ENCODE measurements at places on chromosomes 16 and 17.

GRCh38 chr16:9943121-9943520, 239.1 kb downstream of the GRIN2A start:
- DNase-seq = no peak

DNA sequence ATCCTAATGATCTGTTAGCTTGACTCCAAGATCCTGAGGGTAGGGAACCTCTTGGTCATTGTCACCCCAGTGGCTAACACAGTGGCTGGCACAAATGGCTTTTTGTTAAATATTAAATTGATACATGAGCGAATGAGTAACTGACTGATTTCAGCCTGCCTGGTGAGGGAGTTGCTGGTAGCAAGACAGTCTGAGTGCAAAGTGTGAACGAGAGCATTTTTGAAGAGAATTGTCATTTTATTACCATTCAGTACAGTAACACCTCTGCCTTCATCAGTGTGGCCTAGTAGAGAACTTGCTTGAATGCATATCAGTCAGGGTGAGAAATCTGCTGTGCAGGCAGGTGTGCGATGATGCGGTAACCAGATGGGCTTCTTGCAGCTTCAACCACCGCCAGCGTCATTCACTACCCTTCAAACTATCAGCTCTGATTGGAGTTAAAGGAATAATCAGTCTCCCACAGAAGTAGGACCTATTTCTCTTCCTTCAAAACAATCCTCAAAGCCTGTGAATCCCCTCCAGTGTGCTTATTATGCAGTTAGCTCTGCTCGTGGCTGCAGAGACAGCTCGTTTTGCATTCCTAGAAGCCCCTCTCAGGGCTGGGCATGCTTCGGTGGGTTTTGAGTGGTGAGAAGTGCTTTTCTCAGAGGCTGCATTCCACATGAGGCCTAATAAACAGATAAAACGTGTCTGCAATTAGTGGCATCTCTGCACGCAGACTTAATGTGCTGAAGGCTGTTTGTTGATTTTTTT, 29.0 kb downstream of the HEXIM2 start:
- DNase-seq = no peak

GRCh38 chr17:34883106-34884000, 77.9 kb downstream of the CCT6B start:
- DNase-seq = no peak

DNA sequence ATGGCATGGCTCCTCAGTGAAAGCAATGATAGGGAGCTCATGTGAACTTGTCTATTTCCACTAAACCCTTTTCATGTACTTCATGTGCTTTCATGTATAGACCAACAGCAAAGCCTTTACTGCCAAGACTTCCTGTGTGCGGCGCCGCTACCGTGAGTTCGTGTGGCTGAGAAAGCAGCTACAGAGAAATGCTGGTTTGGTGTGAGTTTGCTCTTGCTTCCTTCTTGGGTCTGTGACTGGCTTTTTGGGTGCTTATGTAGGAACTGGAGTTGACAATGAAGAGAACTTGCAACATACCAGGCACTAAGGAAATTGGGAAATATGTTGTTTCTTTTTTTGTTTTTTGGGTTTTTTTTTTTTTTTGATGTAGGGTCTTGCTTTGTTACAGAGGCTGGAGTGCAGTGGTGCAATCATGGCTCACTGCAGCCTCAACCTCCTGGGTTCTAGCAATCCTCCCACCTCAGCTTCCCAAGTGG, 5.7 kb downstream of the SNX11 start:
- DNase-seq = peak; percentile 11

DNA sequence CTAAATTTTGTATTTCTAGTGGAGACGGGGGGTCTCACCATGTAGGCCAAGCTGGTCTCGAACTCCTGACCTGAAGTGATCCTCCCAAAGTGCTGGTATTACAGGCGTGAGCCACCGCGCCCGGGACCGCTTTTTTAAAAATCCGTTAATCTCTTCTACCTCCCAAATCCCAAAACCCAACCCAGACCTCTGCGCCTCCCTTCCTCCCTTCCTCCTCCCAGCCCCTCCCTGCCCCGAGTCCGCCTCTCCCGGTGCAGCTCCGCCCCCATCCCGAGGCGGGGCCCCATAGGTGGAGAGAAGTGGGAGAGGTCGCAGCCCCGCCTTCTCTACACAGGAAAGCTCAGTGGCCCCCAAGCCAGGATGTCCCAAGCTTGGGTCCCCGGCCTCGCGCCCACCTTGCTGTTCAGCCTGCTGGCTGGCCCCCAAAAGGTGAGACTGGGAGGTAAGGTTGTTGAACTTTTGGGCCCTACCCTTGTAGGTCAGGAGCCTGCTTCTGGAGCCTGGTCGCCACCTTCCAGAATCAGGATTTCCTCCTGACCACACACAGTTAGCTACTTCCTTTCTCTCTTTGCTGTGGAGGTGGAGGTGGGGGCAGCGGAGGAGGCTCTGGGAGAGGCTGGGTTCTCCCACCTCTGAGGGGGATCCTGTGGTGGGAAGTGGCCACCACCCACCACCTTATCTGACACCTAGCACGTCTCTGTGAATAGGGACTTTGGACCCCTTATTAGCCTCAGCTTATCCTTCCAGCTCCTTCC, at the start of gene TMEM92:
TSS of gene TMEM92 (plus strand) at position 325 of the 755 bp plus-strand sequence. CDS start at position 361, 36 bp downstream.
- DNase-seq = no peak

- DNase-seq = no peak
Observed at GRCh38 chr16:56417138-56417537, 8.2 kb downstream of the AMFR start.

GRCh38 chr16:4529085-4530060, 9.2 kb downstream of the CDIP1 start:
- no peak for DNase-seq

DNA sequence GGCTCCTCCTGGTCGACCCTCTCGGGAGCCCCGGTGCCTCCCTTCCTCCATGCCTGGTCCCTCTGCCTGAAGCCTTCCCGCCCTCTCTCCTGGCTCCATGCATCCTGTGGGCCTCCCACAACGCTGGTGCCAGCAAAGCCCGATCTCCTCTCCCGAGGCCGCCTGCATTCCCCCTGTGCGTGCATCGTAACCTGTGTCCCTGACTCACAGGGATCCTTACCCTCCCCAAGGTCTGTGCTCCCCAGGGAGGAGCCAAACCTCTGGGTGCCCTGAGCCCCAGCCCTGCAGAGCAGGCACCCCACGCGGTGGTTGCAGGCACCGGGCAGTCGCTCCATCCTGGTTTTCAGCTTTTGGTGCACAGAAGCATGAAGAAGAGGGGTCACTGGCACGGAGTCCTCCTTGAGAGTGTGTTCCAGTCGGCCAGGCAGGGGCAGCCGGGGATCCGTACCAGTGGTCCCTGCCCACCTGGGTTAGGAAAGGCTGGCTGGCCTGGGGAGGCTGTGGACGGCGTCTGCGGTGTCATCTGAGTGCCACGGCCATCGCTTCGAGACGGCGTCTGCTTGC, 1.8 kb upstream of the ENPP7 start:
- DNase-seq = no peak

- no peak for DNase-seq
Observed at GRCh38 chr17:13415871-13416416, 185.8 kb downstream of the HS3ST3A1 start.

- no peak for DNase-seq
Observed at GRCh38 chr16:9316615-9317014, 225.2 kb downstream of the HAPSTR1 start.

- no peak for DNase-seq
Observed at GRCh38 chr17:35404360-35404759, 27.9 kb downstream of the SLFN12 start.

- no peak for DNase-seq
Observed at GRCh38 chr17:55093353-55093752, 124.8 kb downstream of the STXBP4 start.

DNA sequence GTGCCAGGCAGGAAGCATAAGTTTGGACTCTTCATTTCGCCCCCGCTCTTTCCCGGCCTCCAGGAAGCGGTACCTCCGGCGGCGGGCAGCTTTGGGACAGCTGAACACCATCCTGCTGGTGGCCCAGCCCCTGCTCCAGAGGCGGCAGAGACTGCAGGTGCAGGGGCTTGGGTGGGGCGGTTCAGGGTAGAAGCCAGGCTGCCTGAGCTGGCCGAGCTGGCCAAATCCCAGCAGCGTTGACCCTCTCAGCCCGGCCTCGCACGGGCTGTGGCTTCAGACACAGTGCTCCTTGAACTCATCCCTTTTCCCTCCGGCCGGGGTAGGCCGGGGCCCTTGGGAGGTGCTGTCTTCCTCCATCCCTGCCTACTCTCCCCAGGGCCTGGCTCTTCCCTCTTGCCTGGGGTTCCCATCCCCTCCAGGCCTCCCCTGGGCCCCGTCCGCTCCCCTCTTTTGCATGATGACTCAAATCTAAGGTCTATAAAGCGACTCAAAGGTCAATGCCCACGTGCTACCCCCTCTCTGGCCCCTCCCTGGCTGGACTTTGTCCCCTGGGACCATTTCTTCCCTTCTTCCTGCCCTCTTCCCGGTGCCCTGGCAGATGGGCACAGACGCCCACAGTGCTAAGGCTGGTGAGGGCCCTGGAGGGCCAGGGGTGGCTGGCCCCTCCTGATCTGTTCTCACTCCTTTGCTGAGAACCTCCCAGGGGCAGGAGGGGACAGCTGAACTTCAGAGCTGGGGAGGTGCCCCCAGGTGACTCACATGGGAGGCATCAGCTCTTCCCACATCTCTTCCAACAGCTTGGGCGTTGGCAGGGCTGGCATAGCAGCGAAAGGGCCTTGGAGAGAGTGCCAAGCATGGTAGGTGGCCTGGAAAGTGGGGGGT, 22.7 kb downstream of the MYO15B start:
- DNase-seq = no peak

Measured in stimulated activated CD8-positive, alpha-beta memory T cell treated with anti-CD3 and anti-CD28 coated beads, Interleukin-2, amount 100 ng/mL, for 1 hour (primary cell).